ENCODE measurements at places on chromosomes 3 and 15. TPM values are rescaled to one million over a fixed set of nuclear protein-coding genes. Genes with fewer than 3 reads are reported as not detected.
A peak's percentile ranks its signal among the peaks of the same experiment; 100 is the strongest.

GRCh38 chr15:33735637-33736247 lies 232.6 kb upstream of the CHRM5 start:
- peaks cover 4% of the 10 kb centered on the region for H3K27me3 ChIP-seq
- H3K4me3 ChIP-seq: no peak overlapping the region
- no peak overlapping the region for H3K27ac ChIP-seq
- no peak for DNase-seq
- no peaks in the 10 kb centered on the region for H3K36me3 ChIP-seq
- no peaks in the 10 kb centered on the region for H3K4me1 ChIP-seq

GRCh38 chr3:127221037-127221436 lies 28.1 kb downstream of the PRR23E start:
- peaks cover 4% of the 10 kb centered on the region for H3K4me1 ChIP-seq
- H3K27ac ChIP-seq: no peak overlapping the region
- peaks cover 9% of the 10 kb centered on the region for H3K27me3 ChIP-seq
- DNase-seq: peak; percentile 41

DNA sequence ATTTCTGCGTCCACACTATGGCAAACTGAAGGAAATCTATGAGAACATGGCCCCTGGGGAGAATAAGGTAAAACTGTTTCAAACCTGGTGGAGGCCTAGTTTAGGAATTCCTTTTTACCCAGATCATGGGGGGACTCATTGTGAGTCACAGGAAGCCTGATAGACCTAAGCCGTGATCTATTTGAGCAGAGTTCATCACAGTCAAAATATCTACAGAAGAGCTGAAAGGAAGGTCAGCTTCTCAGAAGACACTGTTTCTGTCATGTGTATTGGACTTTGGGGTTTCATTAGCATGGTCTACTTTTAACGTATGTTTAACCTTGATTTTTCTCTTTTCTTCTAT lies 1.3 kb downstream of the PSMD2 start:
- peaks cover 26% of the 10 kb centered on the region for H3K4me1 ChIP-seq
- H3K36me3 ChIP-seq: peaks cover 24% of the 10 kb centered on the region
- H3K4me3 ChIP-seq: peak overlapping the region; percentile 96
- peak overlapping the region; percentile 61 for H3K27ac ChIP-seq

The BNC1 gene
- total RNA-seq: not detected

- no peaks in the 10 kb centered on the region for H3K36me3 ChIP-seq
- H3K4me3 ChIP-seq: no peak overlapping the region
- DNase-seq: no peak
- no peak overlapping the region for H3K27ac ChIP-seq
- peaks cover 49% of the 10 kb centered on the region for H3K27me3 ChIP-seq
Observed at GRCh38 chr15:62593681-62594399, 428.8 kb upstream of the C2CD4B start.

The PRR20G gene
- not detected for total RNA-seq

- no peak overlapping the region for H3K27ac ChIP-seq
- H3K36me3 ChIP-seq: no peaks in the 10 kb centered on the region
- peaks cover 15% of the 10 kb centered on the region for H3K27me3 ChIP-seq
- DNase-seq: no peak
- no peak overlapping the region for H3K4me3 ChIP-seq
Observed at GRCh38 chr15:29698030-29698701, 124.1 kb downstream of the TJP1 start.

The GOLGA8K gene
- 4.0 TPM for total RNA-seq

Data from natural killer cell treated with Interleukin-12 subunit alpha and Interleukin-12 subunit beta and Interleukin-15 and Interleukin-18, amount 100 ng/mL, for 72 hours (primary cell).